ENCODE measurements at places on chromosomes 7 and 10.

GRCh38 chr7:108419961-108420908 lies 36.0 kb downstream of the NRCAM start:
- no peak for DNase-seq

GRCh38 chr7:108149908-108150307 lies 19.7 kb upstream of the LAMB4 start:
- no peak for DNase-seq

DNA sequence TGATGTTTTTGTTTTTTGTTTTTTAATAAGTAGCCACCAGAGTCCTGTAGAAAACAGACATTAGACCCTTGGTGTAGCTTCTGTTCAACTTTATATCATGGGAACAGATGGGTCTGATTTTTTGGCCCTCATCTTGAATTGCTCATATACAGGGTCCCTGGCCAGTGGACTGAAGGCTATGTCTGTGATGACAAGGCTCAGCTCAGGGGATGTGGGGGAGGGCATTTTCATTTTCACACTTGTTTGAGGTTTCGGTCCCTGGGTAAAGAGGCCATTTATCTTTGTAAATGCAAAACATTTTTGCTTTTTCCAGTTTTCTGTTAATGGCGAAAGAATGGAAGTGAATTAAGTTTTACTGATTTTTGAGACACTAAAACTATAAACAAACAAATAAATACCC lies 257.6 kb upstream of the PHYHIPL start:
- no peak for DNase-seq

DNA sequence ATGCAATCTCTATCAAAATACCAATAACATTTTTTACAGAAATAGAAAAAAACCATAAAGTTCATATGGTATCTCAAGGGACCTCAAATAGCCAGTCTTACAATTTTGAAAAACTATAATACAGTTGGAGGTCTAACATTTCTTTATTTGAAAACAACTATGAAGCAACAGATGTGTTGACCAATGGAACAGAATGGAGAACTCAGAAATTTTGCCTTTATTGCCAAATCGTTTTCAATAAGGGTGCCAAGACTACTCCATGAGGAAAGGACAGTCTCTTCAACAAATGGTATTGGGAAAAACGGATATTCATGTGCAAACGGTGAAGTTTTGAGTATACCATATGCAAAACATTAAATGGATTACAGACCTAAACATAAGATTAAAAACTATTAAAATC lies 470.8 kb upstream of the DPP6 start:
- no peak for DNase-seq

GRCh38 chr7:21603462-21603861 lies 60.6 kb downstream of the DNAH11 start:
- DNase-seq: no peak

GRCh38 chr10:27600930-27601329 lies 96.8 kb downstream of the RAB18 start:
- DNase-seq: no peak

DNA sequence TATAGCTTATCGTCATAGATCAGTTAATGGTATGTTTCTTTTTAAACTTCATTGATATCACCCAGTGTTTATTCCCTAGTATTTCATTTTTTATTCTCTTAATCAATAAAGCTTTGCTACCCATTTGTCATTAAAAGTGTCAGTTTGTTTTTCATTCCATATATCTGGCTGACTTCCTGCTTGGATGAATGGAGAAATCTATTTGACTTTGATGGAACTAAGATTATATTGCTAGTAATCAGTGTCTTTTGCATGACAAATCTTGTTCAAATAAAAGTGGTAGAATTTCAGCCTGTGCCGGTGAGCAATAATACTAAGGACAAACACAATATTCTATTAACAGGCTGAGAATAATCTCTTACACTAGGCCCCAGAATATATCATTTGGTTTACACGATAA lies 203.3 kb downstream of the SEC23IP start:
- no peak for DNase-seq

DNA sequence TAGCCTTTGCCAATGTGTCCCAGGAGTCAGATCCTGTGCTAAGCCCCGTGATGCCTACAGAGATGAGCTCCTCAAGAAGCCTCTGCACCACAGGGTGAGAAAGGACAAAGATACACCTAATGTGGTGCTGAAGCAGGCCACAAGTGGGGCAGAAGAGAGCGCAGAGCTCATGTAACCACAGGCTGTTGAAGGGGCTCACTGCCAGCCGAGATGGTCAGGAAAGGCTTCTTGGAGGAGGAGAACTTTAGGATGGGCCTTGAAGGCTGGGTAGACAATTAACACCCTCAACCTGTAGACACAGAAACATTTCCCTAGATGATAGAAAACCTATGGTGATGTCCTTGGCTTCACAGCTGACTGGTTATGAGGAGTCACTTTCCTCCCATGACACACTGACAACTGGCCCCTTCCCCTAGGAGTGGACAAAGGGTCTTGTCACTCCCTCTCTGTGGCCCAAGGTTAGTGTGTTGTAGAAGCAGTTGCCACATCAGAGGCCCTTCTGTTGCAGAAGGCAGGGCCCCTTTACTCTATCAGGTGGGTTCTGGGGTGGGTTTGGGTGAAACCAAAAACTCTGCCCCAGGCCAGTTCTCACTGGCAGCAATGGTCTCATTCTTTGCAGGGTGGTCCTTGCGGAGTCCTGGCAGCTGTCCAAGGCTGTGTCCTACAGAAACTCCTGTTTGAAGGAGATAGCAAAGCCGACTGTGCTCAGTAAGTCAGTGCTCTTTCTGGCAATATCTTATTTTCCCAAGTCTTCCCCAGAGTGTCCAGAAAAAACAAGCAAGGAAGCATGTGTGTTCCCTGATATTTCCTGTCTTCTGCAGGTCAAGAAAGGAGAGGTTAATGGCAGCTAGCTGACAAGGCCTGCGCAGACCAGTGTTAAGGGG lies 69.2 kb downstream of the MINDY4 start:
- DNase-seq: no peak

DNA sequence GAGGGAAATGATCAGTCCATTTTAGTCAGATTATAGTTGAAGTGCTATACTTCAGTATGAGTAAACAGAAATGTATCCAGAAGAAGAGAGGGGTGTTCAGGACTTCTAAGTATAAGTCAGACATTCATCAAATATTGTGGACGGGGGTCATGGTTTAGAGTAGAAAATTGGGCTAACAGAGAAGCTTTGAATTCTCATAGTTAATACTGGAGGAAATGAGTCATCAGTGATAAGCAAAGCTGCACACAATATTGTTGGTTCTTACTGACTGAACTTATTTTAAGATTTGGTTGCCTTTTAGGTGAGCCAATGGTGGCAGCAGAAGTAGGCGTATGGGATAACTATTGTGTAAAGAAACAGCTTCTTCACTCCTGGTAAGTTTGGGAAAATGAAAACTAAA lies 1.7 kb upstream of the SUMF2 start:
- no peak for DNase-seq

GRCh38 chr10:44396671-44397191 lies 11.8 kb upstream of the CXCL12 start:
- DNase-seq: no peak

DNA sequence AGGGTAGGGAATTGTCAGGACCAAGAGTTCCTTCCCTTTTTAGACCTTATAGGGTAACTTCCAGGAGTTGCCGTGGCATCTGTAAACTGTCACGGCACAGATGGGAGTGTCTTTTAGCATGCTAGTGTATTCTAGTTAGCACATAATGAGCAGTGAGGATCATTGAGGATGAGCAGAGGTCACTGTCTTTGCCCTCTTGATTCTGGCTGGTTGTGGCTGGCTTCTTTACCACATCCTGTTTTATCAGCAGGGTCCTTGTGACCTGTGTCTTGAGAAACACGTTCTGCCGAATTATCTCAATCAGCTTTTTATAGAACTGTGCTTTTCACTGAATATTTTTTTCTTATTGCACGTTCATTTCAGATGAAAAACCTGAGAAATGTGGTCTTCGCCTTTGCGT lies 41.5 kb downstream of the MINPP1 start:
- DNase-seq: no peak

DNA sequence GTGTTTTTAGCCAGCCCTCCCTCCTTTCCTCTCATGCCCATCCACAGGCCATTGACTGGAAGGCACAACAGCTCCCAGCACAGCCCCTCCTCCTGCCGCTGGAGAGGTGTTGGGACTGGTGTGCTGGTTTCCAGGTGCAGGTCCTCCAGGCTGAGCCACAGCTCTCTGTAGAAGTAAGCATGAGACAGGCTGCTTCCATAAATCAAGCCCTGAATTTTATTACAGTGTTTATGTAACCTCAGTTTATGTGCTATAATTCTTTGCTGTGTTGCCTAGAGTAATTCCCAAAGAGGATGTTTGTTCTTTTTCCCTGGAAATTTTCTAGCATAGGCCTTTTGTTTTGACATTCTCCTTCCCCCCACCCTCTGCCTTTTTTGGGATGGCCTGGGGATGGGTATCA lies 445.8 kb downstream of the AUTS2 start:
- DNase-seq: no peak

- DNase-seq: no peak
Measured at GRCh38 chr7:39428221-39428620, 138.0 kb upstream of the YAE1 start.

DNA sequence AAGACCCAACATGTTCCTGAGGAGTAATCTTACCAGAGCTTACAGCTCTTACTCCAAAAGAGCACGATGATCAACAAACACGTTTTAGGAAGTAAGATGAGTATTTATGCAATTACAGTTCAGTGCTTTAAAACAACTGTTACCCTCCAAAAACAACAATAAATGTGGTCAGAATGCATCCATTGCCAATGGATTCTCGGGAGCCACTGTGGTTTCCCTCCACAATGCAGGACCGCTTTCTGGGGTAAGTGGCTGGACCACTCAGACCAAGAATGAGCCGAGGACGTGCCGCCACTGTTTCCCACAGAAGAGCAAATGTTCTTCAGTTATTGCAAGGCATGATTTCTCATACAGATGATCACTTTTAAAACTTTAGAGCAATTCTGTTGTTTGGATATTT lies 232.3 kb upstream of the MKLN1 start:
- DNase-seq: no peak

DNA sequence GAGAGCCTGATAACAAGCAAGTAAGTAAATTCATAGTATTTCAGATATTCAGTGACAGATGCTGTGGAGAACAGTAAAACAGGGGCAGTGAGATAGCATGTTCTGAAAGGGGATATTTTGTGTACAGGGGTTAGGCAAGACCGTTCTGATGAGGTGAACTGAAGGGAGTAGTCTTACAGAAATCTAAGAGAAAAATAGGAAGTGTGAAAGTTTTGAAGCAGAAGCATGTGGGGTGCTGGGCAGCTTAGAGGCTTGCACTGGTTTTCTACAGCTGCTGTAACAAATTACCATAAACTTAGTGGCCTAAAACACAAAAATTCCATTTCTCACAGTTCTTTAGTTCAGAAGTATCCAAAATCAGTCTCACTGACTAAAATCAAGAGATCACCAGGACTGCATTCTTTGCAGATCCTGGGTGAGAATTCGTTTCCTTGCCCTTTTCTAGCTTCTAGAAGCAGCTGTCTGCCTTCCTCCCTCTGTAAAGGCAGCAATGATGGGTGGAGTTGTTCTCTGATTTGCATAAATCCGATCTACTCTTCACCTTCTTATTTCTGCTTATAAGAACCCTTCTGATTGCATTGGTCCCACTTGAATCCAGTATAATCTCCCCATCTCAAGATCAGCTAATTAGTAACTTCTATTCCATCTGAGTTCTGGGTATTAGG lies 7.5 kb upstream of the KLF14 start:
- DNase-seq: no peak

GRCh38 chr7:43394441-43395130 lies 188.3 kb upstream of the STK17A start:
- no peak for DNase-seq

GRCh38 chr10:60137292-60137992 lies 231.1 kb upstream of the CCDC6 start:
- no peak for DNase-seq

GRCh38 chr7:55104712-55105433 lies 86.1 kb downstream of the EGFR start:
- DNase-seq: no peak

DNA sequence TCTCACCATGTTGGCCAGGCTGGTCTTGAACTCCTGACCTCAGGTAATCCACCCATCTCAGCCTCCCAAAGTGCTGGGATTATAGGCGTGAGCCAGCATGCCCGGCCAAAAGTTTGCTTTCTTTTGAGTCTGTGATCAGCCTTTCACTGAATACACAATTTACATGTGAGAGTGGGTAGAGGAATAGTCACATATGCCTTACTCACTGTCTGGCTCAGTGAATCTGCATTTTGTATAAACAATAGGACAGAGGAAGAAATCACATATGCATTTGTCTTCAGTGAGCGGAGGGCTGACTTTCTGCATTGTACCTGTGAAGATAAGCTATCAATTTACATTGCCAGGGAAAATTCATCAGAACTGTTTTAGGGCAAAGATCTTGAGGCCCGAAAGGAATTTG lies 2.5 kb upstream of the TECPR1 start:
- DNase-seq: no peak
